ENCODE measurements at places on chromosomes 13 and 19.

DNA sequence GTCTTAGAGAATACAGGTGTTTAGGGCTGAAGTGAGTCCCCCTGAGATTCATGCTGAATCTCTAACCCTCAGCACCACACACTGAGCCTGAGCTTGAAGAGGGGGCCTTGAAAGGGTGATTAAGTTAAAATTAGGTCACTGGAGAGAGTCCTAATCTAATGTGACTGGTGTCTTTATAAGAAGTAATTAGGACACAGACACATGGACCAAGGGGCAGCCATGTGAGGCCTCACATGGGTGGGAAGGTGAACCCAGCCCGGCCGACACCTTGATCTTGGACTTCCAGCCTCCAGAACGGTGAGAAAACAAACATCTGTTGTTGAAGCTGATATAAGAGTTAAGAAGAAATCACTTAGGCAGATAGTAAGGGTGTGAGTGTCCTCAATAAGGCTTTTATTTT lies 7.1 kb upstream of the RAB20 start:
- DNase-seq = no peak

DNA sequence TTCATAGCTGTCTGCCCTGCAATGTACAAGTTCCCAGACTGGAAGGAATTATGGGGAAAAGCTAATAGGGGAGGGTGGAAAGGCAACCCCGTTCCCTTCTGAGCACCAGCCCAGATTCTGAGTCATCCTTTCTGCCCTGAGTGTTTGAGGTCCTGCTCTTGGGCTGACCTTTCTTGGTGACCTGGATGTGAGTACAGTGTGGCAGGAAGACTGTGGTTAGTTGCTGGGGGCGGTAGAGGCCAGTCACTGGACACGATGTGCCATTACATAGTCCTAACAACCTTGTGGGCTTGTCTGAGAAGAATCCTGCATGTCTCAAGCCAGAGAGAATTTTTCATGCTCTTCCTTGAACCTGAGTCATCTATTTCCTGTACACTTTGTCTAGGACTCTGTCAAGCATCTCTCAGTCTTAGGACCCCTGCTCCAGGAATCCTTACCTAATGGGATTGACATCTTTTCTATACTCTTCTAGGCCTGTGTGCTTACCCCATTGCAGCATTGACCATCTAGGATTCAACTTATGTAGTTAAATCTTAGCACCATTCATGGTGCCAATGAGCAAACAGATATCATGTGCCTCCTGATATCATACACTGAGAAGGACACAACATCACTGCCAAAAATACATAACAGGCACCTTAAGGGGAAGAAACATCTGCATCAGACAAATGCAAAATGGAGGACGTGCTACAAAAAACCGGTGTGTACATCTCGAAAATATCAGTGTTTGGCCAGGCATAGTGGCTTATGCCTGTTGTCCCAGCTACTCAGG lies 8.1 kb upstream of the ANGPTL4 start:
- DNase-seq = peak; percentile 78

DNA sequence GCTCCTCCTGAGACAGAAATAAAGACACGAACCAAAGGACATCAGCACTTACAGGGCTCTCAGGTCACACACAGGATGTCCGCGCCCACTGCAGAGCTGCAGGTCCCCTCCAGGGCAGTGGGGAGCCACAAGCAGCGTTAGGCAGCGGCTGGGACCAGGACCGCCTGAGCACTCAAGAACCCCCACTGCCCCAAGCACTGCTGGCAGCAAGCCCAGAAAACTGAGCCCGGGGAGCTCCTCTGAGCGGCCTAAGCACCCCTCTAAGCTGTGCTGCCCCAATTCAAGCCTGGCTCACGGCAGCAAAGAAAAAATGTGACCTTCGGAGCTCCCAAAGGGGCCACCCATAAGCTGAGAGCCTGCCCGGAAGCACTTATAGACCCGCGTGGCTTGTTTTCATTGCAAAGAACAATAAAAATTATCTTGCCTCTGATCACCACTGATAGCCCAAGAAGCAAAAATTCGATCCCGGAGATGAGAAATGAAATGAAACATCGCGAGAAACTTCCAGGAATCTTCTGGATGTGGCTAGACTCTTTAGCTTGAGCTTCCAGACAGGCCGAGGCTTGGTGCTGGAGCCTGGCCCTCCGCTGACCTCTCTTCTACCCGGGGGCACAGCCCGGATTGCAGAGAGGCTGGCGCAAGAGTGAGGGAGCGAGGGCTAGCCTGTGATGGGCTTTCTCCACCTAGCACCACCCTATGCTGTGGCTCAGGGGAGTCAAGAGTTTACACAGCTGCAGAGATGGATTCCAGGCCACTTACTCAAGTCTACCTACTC lies 6.3 kb downstream of the DPP9 start:
- no peak for DNase-seq

DNA sequence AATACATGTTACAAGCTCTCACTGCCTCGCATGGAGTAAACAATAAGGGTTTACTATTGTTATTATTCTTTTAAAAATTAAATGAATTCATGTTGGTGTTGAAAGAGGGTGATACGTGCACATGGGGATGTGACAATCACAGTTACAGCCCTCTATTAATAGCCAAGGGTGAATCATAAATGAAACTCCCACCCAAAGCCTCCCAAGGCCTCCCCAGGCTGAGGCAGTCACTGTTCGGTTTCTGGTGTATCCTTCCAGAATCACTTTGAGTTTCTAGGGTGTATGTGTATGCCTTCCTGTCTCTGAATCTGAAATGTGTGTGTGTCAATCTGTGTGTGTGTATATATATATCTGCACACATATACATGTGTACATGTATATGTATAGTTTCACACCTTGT lies 73.4 kb downstream of the AKAP11 start:
- DNase-seq = no peak

GRCh38 chr19:5997371-5997770 lies 19.4 kb upstream of the RANBP3 start:
- DNase-seq = no peak

- no peak for DNase-seq
Measured at GRCh38 chr13:29573190-29573589, 22.3 kb downstream of the SLC7A1 start.

DNA sequence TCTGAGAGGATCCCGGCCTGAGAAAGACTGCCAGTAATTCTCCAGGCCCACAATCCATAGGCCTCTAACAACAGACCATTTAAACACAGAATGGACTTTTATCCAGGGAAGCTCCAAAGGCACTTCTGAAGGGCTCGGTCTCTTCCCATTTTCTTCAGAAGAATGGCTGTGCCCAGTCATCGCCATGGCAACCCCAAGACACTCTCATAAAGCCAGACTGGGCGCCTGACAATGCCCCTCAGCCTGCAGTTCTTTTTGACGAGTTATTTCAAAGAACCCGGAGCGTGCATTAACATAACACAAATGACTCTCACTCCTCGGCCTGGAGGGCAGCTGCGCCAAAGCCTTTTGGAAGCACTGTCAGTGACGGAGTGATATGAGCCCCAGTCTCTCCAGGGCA lies 61.0 kb downstream of the RASA3 start:
- DNase-seq = no peak

DNA sequence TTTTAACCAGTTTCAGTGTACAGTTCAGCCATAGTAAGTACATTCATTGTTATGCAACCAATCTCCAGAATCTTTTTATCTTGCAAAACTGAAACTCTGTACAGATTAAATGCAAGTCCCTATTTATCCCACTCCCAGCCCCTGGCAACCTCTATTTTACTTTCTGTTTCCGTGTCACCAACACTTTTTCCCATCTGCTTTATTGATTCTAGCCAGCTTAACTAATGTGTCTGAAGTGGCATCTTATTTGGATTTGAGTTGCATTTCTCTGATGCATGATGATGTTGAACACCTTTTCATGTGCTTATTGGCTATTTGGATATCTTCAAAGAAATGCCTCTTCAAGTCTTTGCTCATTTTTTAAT lies 18.9 kb downstream of the SPATA13 start:
- no peak for DNase-seq

- no peak for DNase-seq
Measured at GRCh38 chr13:106628936-106629659, 61.2 kb upstream of the ARGLU1 start.

Measured in H54 (cell line).